ENCODE measurements at places on chromosomes 3 and 15. TPM values are rescaled to one million over a fixed set of nuclear protein-coding genes. Genes with fewer than 3 reads are reported as not detected.
A peak's percentile ranks its signal among the peaks of the same experiment; 100 is the strongest.

Gene CNTN4
- 0.42 TPM for total RNA-seq

Gene TGM4
- total RNA-seq, result 0.17 TPM

Gene CASR
- total RNA-seq, result not detected

Gene ITGA11
- total RNA-seq, result 11.4 TPM

Gene MOBP
- not detected for total RNA-seq

- peak; percentile 30 for DNase-seq
Observed at GRCh38 chr15:91520850-91521249, 332.7 kb upstream of the SLCO3A1 start.

DNA sequence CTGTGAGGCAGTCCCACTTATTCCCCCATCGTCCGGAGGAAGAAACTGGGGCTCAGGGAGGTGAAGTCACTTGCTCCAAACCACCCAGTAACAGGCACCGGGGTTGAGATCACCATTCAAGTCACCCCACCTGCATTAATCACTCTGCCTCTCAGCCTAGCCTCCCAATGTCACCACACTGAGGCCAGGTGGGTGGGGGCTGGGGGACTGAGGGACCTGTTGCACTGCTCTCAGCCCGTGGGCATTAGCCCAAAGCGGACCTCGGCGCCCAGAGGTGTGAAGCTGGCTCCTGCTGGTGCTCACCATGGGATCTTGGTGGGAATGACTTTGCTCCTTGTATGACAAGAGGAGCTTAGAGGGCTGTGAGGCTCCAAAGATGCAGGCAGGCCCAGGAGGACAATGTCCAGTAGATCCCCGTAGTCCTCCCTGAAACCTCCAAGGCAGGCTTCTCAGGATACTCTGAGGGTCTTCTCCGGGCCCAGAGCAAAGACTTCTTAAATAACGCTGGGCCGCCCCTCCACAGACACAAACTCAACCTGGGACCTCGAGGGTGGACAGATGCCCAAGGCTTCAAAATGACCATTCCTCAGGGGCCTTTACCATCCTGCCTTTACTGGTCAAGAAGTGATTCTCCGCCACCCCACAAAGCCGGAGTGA, 1.7 kb downstream of the NT5DC2 start:
- peak; percentile 2 for DNase-seq

DNA sequence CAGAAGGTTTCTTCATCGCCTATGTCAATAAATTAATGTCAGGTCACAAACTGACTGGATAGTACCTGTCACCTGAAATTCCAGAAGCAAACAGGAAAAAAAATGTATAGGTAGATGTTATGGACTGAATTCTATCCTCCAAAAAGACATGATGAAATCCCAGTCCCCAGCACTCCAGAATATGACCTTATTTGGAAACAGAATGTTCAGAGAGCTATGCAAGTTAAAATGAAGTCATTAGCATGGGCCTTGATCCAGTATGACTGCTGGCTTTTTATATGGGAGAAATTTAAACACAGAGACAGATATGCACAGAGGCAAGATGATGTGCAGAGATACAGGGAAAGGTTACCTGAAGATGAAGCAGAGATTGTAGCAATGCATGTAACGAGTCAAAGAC, 953.4 kb downstream of the ZPLD1 start:
- DNase-seq, result no peak

DNA sequence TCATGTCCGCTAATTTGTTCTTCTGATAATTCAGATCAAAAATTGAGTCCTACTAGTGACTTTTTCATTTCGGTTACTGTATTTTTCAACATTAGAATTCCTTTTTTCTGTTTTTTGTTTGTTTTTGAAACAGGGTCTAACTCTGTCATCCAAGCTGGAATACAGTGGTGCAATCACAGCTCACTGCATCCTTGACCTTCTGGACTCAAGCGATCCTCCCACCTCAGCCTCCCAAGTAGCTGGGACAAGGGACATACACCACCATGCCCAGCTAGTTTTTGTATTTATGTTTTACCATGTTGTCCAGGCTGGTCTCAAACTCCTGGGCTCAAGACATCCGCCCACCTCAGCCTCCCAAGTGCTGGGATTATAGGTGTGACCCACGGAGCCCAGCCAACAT, 8.0 kb upstream of the INO80 start:
- no peak for DNase-seq

- DNase-seq, result peak; percentile 52
Observed at GRCh38 chr3:30658328-30659052, 52.1 kb downstream of the TGFBR2 start.

GRCh38 chr15:81189583-81190283, 6.9 kb upstream of the IL16 start:
- no peak for DNase-seq

- no peak for DNase-seq
Observed at GRCh38 chr3:72753495-72753894, 94.8 kb downstream of the SHQ1 start.

DNA sequence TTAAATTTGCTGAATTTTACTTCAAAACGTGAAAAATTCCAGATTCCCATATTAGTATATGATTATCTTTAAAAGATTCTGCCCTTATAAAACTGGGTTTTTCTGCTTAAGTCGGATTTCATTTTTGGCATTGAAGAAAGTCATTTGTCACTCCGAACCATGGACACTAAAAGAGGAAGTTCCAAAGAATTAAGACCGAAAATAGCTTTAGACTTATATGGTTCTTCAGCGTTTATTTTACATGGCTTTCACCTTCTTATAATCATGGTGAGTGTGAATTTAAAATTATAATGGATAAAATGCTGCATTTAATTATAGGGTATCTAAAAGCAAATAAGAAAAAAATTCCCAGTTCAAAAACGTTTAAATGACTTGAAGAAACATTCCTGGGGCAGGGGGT, 1.0 kb downstream of the C3orf38 start:
- DNase-seq, result no peak

- no peak for DNase-seq
Observed at GRCh38 chr3:14797731-14798130, 21.0 kb upstream of the FGD5 start.

GRCh38 chr3:159634483-159634882, 354.2 kb upstream of the IL12A start:
- DNase-seq, result peak; percentile 93

DNA sequence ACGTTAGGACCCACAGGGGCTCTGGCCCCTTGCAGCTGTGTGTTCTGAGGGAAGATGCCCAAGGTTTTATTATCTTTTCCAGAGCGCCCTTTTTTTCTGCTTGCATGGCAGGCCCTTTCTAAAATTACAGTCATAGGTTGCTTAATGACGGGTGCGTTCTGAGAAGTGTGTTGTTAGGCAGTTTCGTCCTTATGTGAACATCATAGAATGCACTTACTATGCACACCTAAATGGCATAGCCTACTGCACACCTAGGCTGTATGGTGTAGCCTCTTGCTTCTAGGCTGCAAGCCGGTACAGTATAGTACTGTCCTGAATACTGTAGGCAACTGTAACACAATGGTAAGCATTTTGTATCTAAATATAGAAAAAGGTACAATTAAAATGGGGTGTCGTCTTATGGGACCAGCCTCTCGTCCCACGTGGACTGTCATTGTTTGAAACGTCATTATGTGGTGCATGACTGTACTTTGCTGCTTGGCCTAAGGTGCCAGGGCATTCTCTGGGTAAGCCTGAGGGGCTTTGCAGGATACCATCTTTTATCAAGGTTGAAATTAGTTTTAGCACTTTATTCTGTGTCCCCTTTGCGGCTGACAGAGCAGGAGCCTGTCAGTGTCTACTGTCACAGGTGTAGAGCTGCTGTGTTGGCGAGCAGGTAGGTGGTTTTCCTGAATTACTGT, 10.9 kb downstream of the KLF13 start:
- DNase-seq, result no peak

DNA sequence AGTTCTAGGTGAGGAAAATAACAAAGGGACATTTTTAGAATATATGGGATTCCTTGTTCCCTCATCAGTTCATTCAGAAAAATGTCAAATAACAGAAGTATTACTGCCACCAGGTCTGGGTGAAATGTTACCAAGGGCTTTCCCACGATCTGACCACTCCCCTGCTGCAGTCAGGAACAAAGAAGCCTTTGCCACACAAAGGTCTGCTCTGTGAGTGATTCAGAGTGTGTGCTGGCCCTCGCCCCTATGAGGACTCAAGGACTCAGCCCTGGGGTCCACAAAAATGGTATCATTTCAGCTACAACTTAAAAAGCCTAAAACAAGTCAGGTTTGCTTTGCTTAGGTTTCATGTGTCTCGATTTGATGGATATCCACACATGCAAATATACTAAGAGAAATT, 5.0 kb downstream of the MKRN3 start:
- peak; percentile 29 for DNase-seq

DNA sequence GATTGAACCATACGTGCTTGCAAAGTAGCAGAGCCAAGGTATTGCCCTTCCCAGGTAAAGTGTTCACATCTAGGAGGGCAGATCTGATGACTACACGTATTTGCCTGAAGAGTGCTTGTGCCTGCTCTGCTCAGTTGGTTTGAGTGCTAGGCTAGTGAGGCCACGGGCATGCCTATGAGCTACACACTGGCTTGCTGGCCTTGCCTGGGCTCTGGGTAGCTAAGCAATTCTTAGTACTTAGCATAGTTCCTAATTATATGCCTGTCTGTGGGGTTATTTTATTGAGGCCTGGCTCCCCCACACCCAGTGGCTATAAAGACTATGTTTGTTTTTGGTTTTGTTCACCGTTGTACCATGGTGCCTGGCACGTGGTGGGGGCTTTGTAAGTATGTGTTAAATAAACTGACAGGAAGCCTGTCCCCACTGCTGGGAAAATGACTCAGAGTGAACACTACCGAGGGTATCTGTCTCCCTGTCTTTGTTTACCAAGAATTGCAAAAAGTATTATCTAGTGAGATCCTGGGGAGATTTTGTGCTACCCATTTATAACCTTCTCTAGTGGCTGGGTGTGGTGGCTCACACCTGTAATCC, 72.1 kb upstream of the ETV5 start:
- no peak for DNase-seq

- no peak for DNase-seq
Observed at GRCh38 chr3:111763968-111764367, 95.1 kb upstream of the PHLDB2 start.

DNA sequence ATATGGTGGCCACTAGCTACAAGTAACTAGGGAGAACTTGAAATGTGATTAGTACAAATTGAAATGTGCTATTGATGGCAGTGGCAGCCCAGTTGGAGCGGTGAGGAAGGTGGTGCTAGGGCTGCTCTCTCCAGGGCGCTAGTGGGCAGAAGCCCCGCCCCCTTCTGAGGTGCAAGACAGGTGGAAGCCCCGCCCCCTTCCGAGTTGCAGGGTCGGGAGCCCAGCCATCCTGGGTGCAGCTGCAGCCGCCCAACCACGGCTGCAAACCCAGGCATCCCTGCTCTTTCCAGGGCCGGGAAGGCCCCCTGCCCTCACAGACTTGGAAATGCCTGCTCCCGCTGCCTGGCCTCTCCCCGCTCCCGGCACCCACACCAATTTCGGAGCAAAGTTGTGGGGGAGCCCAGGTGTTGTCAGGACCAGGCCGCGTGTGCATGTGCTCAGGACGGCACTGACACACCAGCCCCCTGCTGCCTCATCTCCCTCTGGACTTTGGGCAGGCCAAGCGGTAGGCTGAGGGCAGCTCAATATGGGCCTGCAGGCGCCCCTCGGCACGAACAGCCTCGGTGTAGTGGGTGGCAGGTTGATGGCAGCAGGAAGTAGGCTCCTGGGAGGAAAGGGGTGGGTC, 10.0 kb downstream of the ATR start:
- no peak for DNase-seq

DNA sequence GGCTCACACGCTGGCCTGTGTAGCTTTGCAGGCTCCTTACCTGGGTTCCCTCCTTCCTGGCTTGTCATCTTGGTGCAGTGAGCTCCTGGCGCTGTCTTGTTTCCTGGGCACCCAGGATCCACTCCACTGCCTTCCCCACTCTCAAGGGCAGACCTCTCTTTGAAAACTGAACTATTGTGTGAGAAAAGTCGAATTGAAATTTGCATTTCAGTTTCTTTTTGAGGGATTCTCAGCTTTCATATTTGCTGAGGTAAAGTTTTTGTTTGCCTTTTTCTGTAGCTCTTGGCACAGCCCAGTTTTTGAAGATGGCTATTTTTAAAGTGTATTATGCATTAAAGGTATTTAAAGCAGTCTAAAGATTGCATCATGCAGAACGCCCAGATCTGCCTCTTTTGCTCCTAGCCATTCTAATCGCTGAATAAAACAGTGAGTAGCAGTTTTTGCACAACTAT, 70.1 kb downstream of the CCK start:
- no peak for DNase-seq

DNA sequence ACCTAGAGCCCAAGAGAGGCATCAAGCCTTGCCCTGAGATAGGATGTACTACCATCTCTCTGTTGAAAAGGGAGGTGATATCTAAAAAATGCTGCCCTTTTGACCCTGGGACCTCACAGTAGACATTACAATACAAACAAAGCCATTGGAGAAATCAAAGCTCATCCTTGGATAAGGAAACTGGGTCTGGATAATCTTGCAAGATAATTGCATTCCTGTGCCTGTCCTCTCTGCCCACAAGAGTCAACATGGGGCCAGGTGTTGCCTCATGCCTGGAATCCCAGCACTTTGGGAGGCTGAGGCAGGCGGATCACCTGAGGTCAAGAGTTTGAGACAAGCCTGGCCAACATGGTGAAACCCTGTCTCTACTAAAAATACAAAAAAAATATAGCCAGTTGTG, 57.3 kb upstream of the DLG1 start:
- no peak for DNase-seq

DNA sequence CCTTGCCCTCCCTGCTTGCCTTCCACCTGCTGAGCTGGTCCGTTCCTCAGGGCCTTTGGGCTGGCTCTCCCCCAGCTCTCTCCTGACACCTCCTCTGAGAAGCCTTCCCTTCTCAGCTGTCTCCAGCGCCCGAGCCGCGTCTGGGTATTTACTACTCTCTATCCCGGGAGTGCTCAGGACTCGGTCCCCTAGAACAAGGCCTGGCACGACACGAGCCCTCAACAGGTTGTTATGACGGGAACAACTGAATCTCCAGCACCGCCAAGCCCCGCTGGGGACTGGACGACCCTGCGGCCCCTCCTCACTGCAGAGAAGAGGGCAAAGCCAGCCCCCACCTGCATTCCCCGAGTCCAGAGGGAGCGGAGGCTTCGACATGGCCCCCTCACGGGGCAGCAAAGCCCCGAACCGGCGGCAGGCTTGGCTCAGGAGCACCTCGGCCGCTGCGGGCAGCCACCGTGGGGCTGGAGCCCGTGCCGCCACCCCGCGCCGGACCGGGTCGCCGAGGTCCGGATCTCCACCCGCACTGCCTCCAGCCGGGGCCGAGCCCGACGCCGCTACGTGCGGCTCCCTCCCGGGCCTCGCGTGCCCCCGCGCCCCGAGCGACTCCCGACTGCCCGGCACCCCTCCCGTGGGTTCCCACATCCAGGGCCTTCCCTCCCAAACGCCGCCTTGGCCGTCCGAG, 792 bp downstream of the TPRA1 start:
- no peak for DNase-seq

All from Daoy (cell line).